ENCODE measurements at places on chromosomes 16 and 17.

- DNase-seq: no peak
Measured at GRCh38 chr16:4190086-4190485, 51.8 kb downstream of the SRL start.

DNA sequence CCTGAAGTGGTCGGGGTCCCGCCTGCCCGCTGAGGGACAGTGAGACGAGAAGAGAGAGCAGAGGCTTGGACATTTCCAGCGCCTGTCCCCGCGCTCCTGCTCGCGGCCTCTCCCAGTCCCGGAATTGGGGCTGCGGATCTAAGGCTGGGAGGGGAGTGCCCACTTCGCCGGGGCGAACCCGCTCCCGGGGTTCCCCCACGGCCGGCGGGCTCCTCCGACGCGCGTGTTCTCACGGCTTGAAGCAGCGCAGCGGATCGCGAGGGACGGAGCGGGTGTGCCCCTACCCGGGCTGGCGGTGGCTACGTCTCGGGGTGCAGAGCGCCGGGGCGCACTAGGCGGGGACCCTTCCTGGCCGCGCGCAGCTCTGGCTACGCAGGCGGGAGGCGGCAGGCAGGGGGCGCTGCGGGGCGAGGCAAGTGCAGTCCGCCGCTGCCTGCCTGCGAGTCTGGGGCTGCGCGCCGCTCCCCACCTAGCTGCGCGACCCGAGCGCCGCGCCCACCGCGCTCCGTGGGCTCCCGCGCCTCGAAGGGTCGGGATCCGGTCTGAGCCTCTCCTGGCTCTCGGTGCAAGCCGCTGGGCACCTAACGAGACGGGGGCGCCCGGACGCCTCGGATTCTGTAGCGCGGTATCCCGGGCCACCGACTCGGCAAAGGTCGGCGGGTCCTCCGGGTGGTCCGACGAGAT, 1.2 kb downstream of the NGFR start:
- peak; percentile 84 for DNase-seq

DNA sequence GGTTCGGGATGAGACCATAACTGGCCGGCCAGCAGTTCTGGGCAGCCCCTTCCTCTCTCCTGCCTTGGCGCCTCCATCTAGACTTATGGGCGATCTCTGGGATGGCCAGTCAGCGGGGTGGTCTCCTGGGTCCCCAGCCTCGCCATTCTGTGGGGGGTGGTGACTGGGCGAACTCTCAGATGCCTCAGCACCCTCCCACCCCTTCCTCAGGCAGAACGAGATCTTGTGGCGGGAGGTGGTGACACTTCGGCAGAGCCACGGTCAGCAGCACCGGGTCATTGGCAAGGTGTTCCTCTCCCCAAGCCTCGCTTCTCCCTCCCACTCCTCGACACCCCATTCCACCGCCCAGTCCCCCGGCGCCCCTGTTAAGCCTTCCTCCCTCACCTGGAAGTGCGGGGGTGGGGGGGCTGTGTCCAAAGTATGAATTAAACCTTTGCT, 1.6 kb downstream of the HSF4 start:
- DNase-seq: no peak

DNA sequence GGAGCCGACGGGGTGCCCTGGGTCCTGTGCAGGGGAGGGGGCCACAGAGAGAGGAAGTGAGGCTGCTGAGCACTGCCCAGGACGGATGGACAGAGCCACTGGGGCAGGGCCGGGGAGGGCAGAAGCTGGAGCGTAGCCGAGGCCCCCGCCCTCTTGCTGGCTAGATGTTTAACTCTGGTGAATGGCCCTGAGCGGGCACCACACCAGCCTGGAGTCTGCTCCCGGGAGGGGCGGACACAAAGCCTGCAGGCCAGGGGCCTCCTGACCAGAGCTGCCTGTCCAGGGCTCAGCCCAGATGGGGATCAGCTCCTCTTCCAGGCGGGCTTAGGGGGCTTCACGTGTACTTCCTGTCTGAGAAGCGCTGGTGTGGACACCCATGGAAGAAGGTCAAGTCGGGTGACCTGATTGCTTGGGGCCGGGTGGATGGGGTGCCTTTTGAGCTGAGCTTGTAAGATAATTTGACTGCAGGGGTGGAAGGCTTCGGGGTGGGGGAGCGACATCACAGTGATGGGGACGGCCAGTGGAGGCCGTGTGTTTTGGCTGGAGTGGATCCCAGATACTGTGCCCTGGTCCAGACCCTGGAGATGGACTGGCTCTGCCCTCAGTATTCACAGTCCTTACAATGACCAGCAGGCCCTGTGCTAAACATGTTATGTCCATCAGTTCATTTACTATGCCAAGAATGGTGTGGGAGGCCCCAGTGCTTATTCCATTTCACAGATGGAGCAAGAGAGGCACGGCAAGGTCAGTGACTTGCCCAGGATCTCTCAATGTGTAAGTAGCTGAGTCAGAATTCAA, 33.7 kb upstream of the CIBAR2 start:
- no peak for DNase-seq

DNA sequence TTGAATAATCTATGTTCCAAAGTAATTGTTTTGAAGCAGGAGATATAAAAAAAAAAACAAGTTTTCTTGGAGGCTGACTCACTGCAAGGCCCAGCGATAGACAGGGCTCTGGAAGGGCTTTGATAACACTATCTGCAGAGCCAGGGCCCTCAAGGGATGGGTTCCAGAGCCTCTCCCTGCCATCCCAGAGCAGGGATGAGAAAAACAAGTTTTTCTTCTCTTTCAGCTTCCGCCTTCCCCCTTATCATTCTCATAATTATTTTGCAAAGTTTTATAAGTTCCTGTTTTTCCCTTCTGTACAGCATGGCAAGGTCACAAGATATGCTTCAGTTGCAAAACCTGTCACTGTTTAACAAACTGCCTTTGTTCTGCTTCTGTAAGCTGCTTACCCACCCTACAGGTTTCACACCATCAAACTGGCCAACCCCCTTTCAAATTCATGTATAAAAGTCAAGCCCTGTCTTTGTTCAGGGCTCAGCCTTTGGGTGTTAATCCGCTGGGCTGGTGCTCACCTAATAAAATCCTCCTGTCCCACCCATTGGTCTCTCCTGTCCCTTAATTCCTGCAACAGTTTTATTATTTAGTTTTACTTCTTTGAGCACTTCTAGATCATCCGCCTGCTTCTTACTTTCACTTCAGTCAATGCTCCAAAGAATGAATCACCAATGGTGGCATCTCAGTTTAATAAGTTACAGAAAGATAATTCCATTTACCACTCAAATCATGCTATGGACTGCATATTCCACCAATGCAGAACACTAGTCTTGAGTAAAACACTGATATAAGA, 5.6 kb upstream of the THUMPD1 start:
- no peak for DNase-seq

- no peak for DNase-seq
Measured at GRCh38 chr17:1147664-1148063, 32.1 kb downstream of the ABR start.

DNA sequence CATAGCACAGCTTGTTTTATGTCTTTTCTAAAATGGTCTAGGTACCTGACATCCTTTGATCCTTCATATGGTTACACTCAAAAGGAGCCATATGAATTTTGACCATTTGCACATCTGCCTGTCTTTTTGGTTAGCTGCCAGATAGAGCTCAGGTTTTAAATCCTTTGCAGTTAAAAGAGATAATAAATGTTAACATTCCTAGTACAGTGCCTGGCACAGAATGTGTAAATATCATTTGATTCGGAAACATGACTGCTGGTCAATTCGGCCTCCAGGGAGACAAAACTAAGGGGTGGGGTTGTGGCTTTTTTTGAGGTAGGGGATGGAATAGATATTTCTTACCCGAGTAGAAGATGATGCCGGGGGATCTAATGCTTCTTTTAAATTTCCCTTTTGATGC, 64.2 kb downstream of the FTO start:
- no peak for DNase-seq

DNA sequence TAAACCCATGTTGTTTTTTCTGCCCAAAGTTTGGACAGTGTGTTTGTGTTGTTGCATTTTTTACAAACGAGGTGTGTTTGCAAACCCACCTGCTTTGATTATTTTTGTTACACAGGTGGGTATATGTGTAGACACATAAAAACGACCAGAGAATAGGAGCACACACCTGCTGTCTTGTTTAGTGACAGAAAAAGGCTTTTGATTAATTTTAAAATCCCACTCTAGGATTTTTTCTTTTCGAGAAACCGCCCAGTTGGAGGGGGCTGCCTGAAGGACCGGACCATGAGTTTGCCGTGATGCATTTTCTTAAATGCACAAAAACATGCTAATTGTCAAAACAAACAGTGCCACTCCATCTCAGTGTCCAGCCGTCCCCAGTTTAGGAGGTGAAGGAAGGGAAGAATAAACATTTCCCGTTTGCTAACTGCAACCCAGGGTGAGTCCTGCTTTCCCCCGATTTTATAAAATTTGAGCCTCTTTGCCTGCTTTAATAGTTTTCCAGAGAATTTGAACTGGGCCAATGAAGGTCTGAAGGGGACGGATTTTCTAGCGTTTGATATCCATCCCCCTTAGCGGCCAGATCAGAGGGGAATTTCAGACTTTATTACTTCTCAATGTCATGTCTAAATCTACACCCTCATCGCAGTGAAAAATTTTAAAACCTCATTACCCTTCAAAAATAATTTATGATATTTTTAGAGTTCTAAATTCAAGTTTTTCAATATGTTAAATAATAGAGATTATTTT, 3.2 kb downstream of the FOXC2 start:
- no peak for DNase-seq

DNA sequence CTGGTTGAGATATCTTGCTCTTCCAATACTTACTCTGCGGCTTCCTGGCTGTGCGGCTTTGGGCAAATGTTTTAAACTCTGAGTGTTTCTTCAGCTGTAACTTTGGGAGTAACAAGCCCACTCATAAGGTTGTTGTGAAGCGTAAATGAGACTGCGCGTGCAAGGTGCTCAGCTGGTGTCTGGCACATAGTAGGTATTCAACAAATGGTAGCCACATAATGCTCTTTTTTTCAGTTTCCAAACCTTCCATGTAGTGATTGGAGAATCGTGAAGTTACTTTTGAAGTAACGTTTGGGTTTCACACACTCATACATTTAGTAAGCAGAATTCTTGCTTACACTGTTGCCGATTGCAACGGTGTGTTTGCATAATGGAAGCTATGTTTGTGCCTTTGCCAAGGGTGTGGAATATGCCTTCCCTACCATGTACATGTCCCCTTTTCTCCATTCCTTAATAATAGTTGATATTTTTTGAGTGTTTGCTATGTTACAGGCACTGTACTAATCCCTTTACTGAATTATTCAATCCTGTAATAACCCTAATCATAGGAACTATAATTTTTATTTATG, 829 bp downstream of the DHRS7B start:
- no peak for DNase-seq

- peak; percentile 93 for DNase-seq
Measured at GRCh38 chr17:75036643-75037268, 10.0 kb downstream of the ATP5PD start.

GRCh38 chr16:24002619-24003018, 166.8 kb downstream of the PRKCB start:
- DNase-seq: no peak

DNA sequence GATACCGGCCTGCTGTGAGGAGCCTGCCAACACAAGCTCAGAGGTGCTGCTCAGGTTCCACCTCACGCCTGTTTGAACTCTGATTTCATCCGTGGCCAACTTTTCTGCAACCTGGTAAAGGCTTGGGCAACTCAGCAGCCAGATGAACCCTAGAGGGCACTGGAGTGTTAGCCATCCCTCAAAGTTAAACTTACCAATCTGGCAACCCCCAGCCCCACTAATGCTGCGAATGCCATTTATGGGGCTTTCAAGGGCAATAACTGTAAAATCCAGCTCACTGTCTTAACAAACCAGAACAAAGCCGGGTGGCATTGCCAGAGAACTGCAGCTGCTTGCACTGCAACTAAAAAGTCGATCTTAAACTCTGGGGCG, 105.5 kb downstream of the AXIN2 start:
- peak; percentile 19 for DNase-seq

- no peak for DNase-seq
Measured at GRCh38 chr17:38341035-38341721, 2.6 kb downstream of the GPR179 start.

DNA sequence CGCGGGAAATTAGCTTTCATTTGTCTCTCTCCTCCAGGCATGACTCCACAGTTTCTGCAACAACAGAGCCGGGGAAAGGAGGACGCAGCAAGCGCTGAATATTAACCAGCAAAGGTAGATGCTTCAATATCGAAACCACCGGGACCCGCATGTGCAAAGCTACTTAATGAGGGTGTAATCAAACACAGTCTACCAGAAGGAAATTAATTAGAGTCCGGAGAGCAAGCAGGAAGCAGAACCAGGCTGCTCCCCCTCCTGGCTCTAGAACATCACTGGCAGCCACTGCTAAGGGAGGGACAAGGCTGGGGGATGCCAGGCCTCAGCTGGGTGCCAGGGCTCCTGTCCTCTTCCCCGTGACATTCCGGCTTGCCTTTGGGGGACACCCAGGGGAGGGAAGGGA, 21.7 kb downstream of the LRRC75A start:
- no peak for DNase-seq

DNA sequence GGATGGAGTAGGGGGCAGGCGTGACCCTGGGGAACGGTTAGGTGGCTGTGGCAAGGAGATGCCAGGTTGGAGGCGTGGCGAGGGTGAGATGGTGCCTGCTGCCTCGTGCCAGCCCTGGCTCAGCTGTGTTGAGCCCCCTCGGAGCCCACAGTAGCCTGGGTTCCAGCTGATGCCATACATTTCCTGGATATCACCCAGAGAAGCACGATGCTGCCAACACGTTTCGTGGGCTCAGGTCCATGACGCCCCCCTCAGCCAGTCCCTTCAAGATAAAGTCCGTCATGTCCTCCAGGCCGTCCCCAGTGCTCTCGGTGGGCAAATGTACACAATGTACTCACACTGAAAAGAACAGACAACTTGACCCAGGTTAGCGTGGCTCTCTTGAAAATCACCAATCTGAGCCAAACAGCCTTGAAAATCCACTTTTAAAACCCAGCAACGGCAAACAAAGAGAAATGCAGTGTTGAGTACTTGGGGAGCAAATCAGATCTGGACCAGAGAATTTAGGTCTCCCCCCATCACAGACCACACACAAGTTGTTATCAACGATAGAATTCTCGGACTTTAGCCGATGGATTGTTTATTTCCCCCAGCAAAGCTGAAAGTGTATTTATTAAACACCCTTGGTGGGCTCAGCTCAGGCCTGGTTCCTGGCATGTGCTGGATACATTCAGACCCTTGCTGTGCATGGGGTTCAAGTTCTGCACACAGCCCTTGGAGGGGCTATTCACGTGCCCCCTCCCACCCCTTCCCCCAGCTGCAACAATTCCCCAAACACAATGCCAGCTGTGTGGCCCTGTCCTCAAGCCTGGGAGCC, 102.8 kb upstream of the PLCG2 start:
- DNase-seq: no peak

GRCh38 chr17:30939051-30939689, 17.4 kb downstream of the ADAP2 start:
- DNase-seq: no peak

- DNase-seq: no peak
Measured at GRCh38 chr16:75572864-75573542, 6.8 kb downstream of the GABARAPL2 start.

- DNase-seq: no peak
Measured at GRCh38 chr17:67911059-67911782, 85.0 kb downstream of the C17orf58 start.

Measured in activated CD4-positive, alpha-beta T cell treated with anti-CD3 and anti-CD28 coated beads, Interleukin-2, amount 50 U/mL, for 1 hour (primary cell).